Immature natural killer cell (primary cell): ENCODE measurements at places on chromosomes 13 and 19.

DNA sequence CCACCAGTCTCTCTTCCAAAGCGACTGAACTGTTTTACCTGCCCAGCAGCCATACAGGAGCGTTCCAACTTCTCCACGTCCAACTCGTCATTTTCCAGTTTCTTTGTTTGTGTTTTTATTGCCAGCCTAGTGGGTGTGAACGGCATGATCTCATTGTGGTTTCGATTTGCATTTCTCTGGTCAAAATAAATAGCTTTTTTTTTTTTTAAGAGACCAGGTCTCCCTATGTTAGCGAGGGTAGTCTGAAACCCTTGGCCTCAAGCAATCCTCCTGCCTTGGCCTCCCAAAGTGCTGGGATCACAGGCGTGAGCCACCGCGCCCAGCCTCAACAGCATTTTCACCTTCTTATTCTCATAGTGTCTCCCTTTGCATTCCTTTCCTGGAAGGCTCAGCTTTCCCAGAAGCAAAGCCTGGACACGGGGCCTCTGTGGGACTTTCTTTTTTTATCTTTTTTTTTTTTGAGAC is 4.2 kb upstream of the JSRP1 start:
- no peak for DNase-seq

GRCh38 chr19:40592170-40592569 is 9.0 kb upstream of the LTBP4 start:
- DNase-seq: peak; percentile 34

DNA sequence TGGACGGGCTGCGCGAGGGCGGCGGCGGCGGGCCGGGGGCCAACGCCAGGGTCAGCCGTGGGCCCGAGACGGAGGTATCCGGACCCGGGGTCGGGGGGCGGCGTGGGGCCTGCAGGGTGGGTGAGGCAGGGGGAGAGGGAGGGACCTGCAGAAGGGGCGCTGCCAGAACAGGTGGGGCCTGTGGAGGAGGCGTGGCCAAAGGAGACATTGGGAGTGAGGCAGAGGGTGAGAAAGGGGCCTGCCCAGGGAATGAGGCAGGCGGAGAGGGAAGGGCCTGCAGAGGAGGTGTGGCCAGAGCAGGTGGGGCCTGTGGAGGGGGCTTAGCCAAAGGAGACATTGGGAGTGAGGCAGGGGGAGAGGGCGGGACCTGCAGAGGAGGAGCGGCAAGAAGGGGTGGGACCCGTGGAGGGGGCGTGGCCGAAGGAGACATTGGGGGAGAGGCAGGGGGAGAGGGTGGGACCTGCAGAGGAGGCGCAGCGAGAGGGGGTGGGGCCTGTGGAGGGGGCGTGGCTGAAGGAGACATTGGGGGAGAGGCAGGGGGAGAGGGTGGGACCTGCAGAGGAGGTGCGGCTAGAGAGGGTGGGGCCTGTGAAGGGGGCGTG is 4.2 kb downstream of the PRR36 start:
- DNase-seq: peak; percentile 53

DNA sequence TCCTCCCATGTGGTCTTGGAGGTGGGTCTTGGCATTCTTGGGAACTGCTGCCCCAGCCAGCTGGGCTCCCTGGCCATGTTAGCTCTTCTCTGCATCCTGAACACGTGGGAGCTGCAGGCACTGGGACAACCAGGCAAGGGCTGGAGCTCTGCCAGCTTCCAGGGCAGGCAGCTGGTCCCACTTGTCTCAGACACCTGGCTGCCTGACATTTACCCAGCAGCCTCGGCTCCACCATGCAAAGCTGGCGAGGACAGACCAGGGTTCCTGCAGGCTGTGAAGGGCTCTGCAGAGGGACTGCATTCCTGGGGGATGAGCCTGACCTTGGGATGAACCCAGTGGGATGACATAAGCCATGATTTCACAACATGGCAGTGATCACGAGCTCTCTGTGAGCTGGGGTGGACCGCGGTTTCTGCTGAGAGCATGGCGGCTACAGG is 99.0 kb upstream of the TSHZ3 start:
- no peak for DNase-seq

DNA sequence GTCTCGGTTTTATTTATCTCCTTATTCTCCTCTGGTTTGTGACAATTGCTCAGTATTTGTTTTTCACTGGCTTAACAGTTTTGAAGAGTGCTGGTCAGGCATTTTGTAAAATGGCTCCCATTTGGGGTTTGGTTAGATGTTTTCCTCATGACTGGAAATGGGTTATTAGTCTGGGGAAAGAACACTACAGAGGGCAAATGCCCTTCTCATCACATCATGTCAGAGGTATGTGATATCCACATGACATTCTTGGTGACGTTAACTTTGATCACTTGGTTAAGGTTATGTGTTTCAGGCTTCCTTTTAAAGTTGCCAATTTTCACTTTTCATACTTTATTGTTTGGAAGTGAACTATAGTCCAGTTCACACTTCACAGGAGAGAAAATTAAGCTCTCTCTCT is 74.8 kb upstream of the KLHL1 start:
- no peak for DNase-seq

GRCh38 chr13:31032528-31033113 is 100.2 kb downstream of the TEX26 start:
- no peak for DNase-seq

- DNase-seq: peak; percentile 65
These were observed 53.8 kb downstream of the EPS15L1 start for GRCh38 chr19:16417660-16418596.

DNA sequence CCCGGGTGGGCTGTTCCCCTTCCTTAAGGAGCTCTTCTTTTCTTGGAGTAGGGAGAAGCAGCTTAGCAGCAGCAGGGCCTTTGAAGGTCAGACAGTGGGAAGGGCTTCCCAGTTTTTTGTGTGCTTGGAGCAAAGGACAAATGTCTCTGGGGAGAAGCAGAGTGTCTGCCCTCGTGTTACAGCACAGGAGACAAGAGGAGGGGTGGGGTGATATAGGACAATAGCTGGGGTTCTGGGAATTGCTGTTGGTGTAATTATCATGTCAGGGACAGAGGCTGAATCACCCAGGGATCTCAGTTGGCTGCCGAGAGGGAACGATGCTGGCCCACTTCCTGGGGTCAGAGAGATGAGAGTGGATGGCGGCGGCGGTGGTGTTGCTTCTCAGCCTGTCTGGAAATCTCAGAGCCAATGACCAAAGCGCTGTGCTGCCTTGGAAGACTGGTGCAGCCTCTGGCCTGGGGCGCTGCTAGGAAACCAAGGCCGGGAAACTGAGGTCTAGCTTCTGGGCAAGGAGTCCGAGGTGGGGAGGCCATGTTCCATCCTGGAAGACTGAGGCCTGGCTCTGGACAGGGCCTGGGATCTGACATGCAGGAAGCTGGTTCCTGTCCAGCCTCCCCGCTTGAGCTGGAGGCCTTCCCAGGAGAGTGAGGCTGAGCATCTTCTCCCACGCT is 1.2 kb downstream of the INAFM1 start:
- no peak for DNase-seq

DNA sequence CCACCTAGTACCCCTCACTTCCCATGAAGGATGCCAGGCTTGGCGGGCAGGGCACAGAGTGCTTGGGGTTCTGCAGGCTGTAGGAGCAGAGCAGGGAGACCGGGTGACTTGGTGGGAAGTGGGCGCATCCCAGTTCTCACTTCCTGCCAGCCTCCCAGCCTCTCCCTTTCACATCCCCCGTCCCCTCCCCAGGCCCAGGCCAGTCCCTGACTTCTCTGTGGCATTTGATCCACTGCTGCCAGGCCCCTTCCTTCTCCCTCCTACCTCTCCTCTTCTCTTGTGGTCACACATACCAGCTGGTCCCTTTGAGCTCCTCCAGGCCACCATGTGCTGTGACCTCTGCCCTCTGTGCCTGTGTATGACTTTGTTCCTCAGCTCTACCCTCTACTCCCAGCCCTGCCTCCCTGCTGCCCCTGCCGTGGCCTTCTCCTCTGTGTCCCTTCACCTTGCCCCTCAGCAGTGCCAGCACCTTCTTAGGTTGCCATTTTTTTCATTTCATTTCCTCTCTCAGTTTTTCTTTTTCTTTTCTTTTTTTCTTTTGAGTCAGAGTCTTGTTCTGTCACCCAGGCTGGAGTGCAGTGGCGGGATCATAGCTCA is 19.5 kb downstream of the MYO1F start:
- no peak for DNase-seq

- DNase-seq: no peak
These were observed 2009.6 kb downstream of the OLFM4 start for GRCh38 chr13:55038230-55038629.

DNA sequence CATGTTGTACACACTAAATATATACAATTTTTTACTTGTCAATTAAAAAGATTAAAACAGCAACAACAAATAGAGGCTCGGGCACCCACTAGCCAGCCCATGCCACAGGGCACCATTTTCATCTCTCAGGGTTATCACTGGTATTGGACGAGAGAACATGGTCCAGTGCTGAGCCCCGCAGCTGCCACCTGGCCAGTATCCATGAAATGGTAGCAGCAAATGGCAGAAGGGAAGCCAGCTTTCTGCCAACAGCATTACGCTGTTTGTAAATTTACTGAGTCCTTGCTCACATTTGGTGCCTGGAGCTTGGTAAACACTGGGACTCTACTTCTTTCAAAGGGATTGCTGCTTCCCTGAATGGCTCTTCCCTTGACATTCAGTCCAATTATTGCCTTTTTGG is 87.9 kb upstream of the WASF3 start:
- DNase-seq: no peak

- DNase-seq: no peak
These were observed 163.8 kb upstream of the TMTC4 start for GRCh38 chr13:100838387-100838786.

- no peak for DNase-seq
These were observed 460.0 kb downstream of the FOXO1 start for GRCh38 chr13:40206241-40207000.
